Stimulated activated CD4-positive, alpha-beta T cell treated with anti-CD3 and anti-CD28 coated beads, Interleukin-2, amount 100 ng/mL, for 24 hours (primary cell): ENCODE measurements at places on chromosomes 7 and 10.

DNA sequence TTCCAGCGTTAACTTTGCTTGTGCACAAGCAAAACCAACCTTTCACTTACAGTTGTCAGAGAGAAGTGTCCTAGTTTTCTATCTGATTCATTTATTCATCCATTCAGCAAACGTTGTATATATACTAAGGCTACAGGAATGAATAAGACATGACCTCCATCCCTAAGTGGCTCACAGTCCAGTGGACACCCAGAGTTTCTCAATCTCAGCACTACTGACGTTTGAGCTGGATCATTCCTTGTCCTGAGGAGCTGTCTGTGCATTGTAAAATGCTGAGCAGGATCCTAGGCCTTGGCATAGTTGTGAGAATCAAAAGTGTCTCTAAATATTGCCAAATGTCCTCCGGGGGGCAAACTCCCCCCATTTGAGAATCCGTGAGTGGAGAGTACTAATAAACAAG lies 166.7 kb upstream of the PRKCQ start:
- no peak for DNase-seq

DNA sequence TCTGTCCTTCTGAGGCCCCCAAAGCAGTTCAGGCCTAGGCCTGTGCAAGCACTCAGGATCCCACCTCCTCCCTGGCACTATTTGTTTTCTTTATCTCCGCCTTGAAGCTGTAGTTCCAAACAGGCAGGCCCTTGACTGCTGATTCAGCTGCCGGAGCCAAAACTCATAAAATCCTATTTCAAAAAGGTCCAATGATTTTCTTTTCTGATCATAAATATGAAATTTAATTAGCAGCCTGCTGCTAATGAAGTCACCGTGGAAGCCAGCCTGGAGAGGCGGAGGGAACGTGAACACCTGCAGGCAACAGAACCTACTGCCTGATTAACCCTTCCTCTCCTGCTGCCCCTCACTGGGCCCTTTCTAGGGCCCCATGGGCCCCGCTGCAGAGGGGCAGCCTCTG lies 60.1 kb downstream of the CARD11 start:
- no peak for DNase-seq

DNA sequence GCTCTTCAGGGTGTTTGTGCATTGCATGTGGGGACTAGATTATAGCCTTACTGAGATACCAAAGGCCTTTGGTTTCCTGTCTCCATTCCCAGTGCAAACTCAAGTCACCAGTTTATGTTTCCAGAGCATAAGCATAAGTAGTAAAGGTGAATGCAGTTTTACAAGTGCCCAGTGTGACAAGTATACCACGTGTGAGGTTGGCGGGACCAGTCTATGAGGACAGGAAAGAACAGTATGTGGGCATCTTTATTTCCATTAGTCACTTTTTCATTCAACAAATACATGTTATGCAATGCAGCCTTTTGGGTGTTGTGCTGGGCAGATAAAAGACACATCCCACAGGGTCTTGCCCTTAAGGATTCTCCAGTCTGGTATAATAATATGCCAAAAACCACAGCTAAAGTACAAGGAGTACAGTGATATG lies 146.5 kb downstream of the ARID5B start:
- peak; percentile 62 for DNase-seq

GRCh38 chr7:5397736-5398135 lies 25.9 kb downstream of the TNRC18 start:
- DNase-seq: no peak

DNA sequence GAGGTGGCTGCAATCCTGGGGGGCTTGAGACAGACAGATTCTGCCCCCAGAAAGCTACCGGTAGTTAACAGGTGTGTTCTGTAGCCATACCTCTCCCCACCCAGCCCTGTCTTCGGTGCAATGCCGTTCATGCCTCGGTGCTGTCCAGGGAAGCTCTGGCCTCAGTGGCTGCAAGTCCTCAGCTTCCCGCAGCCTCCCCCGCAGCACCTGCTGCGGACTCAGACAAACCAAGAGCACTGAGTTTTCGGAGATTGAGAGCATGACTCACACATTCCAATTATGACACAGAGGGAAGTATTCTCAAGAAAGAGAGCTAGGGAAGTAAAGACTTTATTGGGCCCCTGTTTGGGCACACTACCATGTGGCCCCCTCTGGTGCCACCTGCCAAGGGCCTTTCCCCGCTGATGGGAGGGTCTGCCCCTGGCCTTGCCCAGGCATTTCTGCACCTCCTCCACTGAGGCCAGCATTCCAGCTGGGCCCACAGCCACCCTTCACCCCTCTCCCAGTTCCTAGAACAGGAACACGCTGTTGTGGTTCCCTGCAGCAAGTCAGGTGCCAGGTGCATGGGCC lies 30.2 kb upstream of the EZH2 start:
- peak; percentile 70 for DNase-seq

GRCh38 chr7:113013761-113014449 lies 72.7 kb downstream of the GPR85 start:
- DNase-seq: no peak

DNA sequence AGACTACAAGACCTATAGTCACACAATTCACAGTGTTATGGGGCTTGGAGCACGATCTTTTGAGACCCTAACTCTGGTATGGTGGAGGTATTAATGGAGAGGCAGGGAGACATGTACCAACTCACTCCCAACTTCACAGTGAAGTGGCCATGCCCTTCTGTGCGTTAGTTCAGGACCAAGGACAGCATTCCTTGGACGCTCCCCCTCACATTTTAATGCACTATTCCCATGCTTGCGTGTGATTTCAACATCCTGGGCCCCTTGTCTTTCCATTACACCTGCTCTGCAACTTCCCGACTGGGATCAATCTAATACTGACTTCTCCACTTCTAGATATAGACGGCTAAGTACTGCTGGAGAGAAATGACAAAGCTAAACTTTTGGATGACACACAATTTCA lies 72.7 kb downstream of the PLCE1 start:
- no peak for DNase-seq

DNA sequence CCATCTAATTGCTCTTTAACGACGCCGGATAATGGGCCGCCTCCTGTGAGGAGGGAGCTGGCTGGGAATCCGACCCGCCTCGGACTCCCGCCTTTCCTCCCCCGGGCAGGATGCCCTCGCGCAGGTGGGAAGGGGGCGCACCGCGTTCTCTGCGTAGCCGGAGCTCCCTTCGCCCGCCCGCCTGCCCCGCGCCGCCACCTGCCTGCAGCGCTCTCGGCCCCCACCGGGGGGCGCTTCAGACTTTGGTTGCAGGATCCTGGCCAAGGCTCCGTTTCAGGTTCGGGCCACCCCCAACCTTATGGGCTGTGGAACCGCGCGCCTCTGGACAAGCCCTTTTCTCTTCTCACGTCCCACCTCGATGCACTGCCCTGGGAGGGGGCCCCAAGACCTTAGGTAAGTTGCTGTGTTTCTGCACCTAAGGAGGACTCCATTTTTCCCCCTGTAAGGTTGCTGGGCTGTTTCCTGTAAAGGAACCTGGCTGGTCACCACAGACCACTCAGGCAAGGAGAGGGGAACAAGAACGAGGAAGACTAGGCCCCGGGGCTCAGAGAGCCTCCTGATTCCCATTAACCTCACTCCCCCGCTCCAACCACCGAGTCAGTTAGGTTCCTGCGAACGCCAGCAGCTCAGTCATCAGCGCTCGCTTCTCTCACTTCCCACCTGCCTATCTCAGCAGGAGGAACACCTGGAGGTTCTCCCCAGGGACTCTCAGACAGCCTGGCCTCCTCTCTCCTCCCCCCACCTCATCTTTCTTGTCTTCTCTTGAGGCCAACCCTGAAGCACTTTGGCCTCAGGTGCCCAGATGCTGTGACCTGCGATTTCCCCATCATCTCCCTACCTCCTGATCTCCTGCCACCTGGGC lies 11.3 kb upstream of the KAZALD1 start:
- DNase-seq: peak; percentile 87
